ENCODE measurements at places on chromosomes 1 and 21.

DNA sequence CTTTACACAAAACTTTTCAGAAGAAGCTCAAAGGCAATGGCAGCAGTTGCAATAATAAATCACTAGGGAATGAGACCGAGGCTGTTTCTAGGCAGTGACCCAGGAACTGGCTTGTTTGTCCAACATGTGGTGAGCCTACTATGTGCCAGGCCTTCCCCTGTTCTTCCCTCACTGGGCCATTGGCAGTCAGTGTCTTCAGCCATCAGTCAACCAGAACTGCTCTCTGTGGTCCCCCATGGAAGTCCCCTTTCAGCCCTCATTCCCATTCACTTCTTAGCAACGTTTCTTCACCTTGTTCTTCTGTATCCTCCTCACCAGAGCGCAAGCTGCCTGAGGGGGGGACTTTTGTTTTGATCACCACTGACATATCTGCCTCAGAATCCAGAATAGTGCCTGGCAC is 274.1 kb downstream of the RRAGC start:
- no peak for DNase-seq

- no peak for DNase-seq
These were observed 57.0 kb downstream of the DISP3 start for GRCh38 chr1:11535761-11536572.

DNA sequence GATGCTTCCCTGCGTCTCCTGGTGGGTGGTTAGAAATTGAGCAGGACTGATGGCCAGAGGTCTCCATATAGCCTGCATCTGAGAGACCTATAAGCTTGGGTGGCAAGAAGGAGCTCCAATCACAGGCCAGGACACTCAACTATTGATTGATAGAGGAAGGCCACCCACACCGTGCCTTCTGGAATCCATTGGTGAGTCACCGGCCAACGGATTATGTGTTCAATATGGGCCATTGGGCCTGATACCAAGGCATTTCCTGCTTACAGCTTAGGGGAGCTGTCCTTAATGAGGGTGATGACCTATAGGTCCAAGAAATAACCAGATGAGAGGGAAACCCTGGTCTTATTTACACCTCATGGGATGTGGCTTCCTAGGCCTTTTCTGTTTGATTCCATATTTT is 115.1 kb downstream of the PLPP3 start:
- no peak for DNase-seq

DNA sequence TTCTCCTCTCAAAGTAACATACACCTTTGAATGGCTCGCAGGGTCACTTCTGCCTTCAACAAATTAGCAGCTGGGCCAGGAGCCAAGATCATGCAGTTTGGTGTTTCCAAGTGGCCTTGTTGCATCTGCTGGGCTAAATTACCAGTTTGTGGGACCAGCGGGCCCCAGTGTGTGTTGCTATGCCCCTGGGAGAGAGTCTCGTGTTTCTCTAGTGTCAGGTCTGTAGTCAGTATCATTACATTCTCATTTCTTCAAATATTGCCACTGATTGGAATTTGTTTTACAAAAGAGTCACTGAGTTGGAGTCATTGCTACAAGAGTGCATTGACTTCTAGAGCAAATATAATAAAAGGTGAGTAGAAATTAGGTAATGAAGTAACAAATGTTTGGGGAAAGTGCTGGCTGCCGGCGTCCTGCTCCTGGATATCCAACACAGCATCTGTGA is 35.5 kb downstream of the RHOU start:
- no peak for DNase-seq

DNA sequence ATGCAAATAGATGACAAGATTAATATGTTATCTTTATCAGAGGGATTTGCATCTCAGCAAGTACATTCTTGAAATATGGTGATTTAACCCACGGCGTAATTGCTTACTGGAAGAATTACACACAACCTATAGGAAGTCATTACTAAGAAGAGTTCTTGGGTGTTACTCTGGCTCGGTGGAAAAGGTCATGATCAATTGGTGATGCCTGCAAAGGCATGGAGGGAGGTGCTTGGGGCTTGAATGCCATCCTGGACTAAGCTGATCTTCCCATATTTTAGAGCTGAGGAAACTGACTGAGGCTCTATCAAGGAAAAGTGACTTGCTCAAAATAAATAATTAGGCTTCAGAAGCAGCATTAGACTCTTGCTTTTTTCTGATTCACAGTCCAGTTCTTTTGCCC is 137.5 kb upstream of the JUN start:
- no peak for DNase-seq

GRCh38 chr1:183159960-183160359 is 26.1 kb upstream of the LAMC2 start:
- no peak for DNase-seq

GRCh38 chr21:36694593-36695282 is 4.2 kb upstream of the SIM2 start:
- no peak for DNase-seq

DNA sequence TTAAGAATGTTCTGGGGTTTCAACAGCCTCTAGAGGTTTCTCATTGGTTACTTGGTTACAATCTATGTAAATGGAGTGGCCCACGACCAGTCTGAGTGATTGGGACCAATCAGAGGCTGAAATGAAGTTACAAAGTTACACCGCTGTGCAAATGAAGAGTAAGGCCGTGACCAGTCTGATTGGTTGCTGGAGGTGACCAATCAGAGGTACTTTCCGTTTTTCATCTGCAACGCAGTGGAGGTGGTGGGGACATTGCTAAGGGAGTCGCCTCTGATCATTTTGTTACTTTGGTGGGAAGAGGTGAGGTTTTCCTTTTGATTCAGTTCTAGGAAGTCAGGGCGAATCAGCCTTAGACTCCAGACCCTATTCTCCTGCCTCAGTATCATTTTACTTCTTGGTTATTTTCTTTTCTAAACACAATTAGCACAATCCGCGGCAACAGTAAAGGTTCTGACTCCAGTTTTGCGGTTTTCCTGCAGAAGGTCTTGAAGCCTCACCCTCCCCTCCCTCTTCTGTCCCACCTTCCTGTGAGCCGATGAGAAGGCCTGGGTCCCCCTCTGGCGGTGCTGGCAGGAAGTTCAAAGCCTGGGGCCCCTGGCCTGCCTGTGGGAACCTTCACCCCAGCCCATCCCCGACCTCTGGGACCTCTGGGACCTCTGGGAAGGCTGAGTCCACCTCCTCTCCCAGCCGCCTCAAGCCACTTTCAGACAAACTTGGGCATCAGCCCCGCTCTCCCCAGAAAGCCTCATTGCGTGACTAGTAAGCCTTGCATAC is 38.7 kb upstream of the TTC34 start:
- no peak for DNase-seq

DNA sequence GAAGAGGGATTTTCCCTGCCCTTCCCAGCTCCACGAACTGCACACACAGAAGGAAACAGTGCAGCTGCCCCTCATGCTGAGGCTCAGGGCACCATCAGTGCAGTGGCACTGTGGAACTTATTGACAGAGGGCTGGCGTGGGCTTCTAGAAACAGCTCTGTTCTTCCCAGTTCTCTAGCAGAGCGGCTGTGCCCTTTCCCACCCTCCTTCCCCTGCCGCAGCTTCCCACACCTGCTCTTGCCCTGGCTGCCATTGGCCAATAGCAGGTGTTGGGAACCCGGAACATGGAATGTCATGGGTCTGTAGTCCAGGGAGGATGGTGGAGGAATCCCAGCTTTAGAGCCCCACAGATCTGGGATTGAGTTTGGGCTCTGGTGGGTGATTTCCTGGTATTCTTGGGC is 343.8 kb downstream of the RPS6KC1 start:
- no peak for DNase-seq

- no peak for DNase-seq
These were observed 8.5 kb downstream of the GPA33 start for GRCh38 chr1:167081594-167082156.

DNA sequence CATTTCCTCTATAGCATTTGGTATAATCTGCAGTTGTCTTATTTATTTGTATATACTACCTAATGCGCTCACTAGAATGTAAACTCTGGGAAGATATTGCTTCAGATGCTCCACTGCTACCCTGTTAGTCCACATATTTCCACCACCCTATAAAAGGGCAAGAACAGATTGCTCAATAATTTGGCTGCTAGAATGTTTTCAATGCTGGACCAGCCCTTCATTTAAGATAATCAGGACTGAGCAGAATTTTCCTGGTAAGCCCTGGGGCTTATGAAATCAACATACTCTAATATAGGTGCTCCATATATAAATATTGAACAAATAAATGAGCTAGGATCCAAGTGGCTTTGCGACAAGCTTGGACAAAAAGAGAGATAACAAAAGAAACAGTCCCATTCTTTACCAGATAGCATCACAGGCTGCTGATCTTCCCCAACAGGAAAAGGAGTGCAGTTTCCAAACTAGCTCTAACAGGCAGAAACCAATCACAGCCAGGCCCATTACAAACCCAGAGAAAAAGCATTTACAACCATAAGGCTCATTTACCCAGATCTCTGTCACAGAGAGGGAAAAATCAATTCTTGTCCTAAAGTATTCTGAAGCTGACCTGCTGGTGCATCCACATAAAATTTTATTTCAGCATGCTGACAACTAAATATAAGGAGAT is 8.3 kb downstream of the BCAR3 start:
- no peak for DNase-seq

- no peak for DNase-seq
These were observed 133.9 kb downstream of the ATG4C start for GRCh38 chr1:62917805-62918204.

- no peak for DNase-seq
These were observed 23.5 kb upstream of the TSPEAR start for GRCh38 chr21:44734841-44735240.

GRCh38 chr21:35491114-35491513 is 442.0 kb upstream of the RUNX1 start:
- no peak for DNase-seq

GRCh38 chr1:199322278-199322677 is 683.4 kb downstream of the PTPRC start:
- DNase-seq = no peak

DNA sequence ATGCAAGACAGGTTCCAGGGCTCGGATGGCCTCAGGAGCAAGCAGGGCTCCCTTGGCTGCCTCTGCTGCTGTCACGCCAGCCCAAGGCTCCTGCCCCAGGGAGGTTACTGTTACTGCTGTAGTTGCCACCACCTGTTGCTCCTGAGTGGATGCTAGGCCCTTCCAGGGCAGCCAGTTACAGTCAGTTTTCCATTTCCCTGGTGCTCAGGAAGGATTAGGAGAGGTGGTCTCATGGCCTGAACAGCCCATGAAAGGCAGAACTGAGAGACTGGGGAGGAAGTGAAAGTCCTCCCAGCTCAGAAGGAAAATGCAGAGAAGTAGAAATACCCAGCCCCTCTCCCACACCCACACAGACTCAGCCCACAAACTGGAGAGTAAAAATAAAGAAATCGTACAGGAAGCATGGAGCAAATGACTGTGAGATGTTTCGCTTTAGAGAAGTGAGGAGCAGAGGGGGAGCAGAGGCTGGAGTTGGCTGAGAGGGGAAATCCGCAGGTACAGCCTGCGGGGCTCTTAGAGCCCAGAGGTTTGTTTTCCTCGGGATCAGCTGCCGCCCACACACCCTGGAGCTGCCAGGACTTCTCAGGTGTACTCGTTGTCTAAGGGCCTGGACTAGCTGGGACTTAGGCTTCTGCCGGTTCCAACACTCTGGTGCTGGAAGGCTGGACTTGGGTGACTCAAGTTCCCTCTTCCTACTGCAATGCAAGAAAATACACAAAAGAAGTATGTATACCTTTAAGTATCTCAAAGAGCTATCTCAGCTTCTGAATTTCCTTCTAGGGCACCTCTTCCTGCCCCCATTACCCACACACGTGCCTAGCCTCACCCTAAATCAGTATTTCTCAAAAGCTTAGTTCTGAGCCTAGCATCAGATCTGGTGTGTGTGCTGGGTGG is 2.3 kb downstream of the IL6R start:
- no peak for DNase-seq

- no peak for DNase-seq
These were observed 26.5 kb upstream of the LRRC8C start for GRCh38 chr1:89606227-89606980.

- no peak for DNase-seq
These were observed 59.6 kb upstream of the ITPKB start for GRCh38 chr1:226798427-226799411.

DNA sequence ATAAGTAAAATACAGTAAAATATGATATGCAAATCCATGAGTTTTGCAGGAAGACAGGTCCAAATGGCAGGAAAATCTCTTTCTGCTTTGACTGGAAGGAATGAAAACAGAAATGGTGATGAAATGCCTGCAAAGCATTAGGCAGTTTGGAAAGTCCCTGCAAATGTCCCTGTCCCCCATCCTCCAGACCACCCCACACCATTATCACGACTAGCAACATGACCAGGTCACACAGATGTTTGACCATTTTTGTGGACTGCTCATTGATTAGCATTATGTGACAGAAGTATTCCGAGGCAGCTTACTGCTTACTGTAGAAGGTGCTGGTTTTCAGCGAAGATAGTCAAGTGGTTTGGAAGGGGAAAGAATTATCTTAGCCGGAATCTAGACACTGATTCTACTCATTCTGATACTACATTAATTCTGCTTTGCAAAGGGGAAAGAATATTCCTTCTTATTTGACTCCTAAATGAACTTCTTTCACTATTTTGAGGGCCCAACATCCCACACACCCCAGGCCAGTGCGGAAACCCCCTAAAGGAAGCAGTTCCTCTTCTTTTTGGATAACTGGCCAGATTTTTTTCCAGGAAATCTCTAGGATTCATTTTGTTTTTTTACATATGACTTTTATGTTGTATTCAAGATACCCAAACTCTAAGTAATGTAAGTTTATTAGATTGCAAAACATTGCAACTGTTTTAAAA is 9.5 kb upstream of the CR2 start:
- DNase-seq = no peak

- no peak for DNase-seq
These were observed 323.3 kb downstream of the KCTD3 start for GRCh38 chr1:215890438-215890837.

GRCh38 chr1:232996143-232996542 is 45.7 kb downstream of the NTPCR start:
- DNase-seq = no peak

DNA sequence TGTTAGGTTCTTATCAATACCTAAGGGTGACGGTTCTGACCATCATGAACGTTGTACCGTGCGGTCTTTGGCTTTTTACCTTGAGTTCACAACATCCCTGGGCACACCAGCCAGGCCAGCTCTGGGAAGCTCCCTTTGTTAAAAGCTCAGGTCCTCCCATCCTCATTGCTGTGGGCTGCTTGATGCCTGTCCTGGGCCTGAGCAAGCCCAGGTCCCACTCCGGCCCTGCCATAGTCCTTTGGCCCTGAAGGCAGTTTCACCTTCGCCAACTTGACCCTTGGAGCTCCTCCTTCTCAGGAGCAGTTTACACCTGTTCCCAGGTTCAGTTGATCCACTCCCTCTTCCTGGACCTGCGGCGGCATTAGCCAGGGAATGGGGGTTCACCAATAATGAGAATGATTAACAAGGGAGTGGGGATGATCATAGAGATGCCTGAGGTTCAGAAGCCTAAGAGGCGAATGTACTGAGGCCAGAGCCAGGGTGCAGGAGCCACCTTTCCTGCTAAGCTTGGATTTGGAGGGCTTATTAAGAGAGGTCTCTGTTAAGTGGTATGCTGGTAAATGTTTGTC is 40.2 kb downstream of the DHCR24 start:
- DNase-seq = no peak

- DNase-seq = no peak
These were observed 32.1 kb upstream of the TTC34 start for GRCh38 chr1:2833454-2834145.

Measured in hypothalamus (tissue), 51 donors.